ENCODE measurements at places on chromosomes 7 and 10. TPM values are rescaled to one million over a fixed set of nuclear protein-coding genes. Genes with fewer than 3 reads are reported as not detected.

PRSS37 gene
- not detected for total RNA-seq

C10orf53 gene
- total RNA-seq = not detected

OPTN gene
- total RNA-seq = 116 TPM

CALCR gene
- total RNA-seq = 0.51 TPM

IDE gene
- 37.4 TPM for total RNA-seq

TEX47 gene
- not detected for total RNA-seq
